SK-N-DZ (cell line): ENCODE measurements at places on chromosomes 7 and 10.

DNA sequence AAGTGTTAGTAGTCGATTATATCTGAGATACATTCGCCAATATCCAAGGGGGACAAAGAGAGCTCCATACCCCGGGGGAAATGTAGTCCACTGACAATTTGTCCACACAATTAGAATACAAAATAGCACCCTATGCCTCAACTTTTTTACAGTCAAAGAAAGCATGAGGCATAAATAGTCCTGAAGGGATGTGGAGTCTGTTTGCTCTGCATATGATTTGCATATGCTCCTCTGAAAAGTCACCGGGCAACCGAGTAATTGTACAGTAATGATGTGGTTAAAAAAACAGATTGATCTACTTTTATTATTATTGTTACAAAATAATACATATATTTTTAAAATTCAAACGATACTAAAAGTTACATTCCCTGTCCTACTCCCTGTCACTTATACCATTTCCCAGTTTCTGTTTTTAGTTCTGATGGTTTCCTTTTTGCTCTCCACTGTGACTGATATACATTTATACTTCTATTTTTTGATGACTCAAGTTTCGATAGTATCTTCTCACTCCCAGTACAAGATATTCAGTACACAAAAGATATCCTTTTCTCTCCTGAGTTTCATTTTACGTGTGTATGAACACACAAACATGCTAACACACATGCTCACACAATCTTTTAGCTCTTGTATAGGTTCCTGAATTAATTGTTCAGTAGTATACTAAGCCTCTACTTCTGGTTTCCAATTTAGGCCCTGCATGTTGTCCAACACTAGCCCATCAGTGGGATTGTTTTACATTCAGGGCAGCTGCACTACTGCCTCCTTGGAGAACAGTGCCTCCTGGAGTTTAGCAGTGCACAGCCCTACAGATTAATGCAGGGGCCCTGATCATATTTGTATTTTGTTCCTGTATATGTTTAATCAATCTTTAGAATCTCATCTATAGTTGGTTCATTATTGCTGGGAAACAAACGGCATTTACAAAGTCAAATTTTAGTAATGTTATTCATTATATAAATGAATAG is 130.9 kb downstream of the TES start:
- no peak for DNase-seq

DNA sequence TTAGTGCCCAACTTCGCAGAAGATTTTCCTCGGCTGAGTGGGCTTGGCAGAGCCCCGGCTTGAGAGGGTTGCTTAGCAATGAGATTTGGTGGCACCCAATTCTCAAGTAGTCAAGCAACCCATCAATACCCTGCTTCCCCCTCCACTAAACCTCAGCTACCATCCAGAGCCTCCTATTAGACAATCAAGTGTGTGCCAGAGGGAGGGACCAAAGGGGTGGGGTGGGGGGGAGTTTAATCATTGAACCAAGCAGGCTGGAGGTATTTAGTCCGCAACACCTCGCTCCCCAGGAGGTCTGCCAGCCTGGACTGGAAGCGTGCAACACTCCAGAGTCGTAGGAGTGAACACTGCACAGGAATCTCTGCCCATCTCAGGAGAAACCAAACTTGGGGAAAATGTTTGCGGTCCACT is at the start of gene HKDC1:
HKDC1 (plus strand) TSS at position 292 of the 411 bp plus-strand sequence; CDS start at position 396, 104 bp downstream.
- no peak for DNase-seq

GRCh38 chr10:112785089-112785488 is 165.0 kb upstream of the TCF7L2 start:
- DNase-seq = no peak

- DNase-seq = no peak
Observed at GRCh38 chr10:32687546-32687945, 241.6 kb downstream of the CCDC7 start.

GRCh38 chr10:101305320-101306241 is 48.4 kb upstream of the BTRC start:
- peak; percentile 53 for DNase-seq

GRCh38 chr10:124394583-124394982 is 24.1 kb downstream of the OAT start:
- no peak for DNase-seq

GRCh38 chr10:130361351-130362105 is 225.3 kb downstream of the GLRX3 start:
- DNase-seq = no peak

- no peak for DNase-seq
Observed at GRCh38 chr7:15856311-15856710, 169.8 kb upstream of the MEOX2 start.

GRCh38 chr7:29866490-29866930 is 60.2 kb downstream of the WIPF3 start:
- no peak for DNase-seq

DNA sequence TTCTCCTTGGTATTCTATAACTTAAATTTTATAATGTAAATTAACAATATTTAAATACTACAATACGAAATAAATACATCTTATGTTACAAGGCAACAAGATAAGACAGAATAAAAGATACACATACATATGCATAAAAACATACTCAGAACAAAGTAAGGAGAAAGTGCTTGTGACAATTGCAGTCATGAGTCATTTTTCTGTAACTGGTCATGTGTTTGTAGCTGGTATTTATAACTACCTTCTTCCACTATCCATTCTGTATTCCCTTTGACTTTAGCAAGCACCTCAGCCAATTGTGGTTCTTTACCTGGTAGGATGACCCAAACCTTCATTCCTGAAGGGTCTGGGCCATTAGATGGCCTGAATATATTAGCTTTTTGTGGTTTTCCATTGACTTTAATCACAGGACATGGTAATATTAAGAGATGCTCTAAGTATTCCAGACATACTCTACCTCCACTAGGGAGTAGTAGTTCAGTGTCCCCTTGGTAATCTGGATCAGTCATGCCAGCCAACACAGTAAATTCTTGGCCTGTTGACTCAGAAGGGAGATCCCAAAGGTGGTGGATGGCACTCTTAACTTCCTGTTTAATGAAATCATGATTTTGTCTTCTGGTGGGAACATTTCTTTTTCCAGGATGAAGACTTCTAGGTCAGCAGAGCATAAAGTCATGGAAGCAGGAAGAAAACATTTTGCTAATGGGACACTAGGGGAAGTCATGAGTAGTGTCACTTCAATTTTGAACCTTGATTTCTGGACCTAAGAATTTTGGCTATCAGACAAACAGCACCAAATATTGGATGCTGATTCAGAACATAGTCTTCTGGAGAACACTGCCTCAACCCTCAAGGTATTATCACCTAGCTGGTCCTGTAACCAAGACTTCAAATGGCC is 733.7 kb upstream of the IGFBP3 start:
- no peak for DNase-seq

GRCh38 chr10:132974886-132975830 is 32.8 kb upstream of the CFAP46 start:
- no peak for DNase-seq

DNA sequence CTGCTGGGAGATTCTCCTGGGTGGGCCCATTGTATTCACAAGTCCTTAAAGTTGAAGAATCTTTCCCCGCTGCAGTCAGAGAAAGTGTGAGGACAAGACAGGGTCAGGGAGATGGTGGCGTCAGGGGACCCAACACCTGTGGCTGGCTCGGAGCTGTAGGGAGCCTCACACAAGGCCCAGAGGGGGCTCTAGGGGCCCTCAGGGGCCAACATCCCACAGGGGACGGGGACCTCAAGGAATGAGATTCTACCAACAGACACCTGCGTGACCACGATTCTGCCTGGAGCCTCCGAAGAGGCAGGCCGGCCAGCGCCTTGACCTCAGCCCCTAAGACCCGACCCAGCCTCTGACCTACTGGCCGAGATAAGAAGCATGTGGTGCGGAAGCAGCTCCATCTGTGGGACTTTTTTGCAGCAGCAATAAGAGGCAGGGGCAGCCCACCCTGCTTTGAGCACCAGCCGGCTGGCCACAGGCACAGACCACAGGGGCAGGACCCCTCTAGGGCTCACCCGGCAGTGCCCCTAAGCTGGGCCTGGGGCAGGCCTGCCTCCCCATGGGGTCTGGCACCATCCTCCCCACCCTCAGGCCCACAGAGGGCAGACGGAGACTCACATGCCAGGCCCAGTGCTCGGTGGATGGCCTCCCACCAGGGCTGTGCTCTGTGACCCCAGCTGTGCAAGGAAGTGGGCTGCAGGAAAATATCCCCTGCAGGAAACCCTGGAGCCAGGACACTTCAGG is 13.2 kb downstream of the RASGEF1A start:
- DNase-seq = no peak

DNA sequence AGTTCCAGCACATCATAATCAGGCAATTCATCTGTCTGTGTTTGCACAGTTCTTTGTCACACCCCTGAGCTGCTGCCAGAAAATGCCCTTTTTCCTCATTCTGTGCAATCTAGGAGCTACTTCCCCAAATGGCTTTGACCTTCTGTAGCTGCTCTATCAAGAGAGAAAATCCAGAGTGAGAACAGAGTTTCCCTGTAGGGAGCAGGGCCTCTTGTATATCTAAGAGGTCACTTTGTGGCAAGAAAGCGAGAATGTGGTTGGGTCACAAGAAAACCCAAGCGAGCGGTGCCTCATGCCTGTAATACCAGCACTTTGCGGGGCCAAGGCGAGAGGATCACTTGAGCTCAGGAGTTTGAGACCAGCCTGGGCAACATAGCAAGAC is 24.3 kb downstream of the SLC29A3 start:
- no peak for DNase-seq

DNA sequence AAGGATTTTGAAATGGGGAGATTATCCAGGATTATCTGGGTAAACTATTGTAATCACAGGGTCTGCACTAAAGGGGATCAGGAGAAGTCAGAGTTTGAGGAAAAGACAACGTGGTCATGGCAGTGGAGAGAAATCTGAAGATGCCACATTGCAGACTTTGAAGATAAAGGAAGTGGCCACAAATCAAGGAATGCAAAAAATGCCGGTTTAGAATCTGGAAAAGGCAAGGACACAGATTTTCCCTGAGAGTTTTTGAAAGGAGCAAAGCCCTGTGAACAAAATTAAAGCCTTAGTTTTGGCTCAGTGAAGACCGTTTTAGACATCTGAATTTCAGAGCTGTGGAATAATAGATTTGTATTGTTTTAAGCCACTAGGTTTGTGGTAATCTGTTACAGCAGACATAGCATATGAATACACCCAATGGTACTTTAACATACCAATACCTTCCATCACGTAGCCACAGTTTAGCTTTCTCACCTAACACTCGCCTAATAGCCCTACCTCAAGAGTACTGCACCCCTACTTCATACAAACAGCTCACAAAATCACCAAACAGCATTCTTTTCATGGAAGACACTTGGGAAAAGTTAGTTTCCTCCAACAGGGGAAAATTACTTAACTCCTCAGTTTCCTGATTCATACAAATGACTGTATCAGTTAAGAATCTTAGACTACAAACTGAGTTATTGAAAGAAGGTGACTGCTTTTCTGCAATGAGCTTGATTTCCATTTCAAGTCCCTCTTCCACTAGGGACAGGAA is 446.5 kb downstream of the INHBA start:
- DNase-seq = no peak

DNA sequence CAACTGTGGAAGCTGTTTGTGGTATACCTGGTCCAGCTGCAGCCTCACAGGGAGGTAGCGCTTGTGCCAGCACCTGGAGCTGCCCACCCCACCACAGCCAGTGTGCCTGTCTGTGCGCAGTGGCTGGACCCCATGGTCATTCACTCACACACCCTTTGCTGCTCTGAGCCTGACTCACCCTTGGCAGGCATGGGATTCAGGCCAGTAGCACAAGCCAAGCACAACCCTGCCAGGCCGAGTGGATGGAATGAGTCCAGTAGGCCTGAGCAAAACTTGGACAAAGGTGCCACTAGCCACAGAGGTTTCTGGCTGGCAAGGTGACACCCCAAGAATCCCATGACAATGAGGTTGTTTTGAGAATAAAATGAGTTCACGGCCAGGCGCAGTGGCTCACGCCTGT is 19.0 kb downstream of the RBM48 start:
- DNase-seq = no peak

DNA sequence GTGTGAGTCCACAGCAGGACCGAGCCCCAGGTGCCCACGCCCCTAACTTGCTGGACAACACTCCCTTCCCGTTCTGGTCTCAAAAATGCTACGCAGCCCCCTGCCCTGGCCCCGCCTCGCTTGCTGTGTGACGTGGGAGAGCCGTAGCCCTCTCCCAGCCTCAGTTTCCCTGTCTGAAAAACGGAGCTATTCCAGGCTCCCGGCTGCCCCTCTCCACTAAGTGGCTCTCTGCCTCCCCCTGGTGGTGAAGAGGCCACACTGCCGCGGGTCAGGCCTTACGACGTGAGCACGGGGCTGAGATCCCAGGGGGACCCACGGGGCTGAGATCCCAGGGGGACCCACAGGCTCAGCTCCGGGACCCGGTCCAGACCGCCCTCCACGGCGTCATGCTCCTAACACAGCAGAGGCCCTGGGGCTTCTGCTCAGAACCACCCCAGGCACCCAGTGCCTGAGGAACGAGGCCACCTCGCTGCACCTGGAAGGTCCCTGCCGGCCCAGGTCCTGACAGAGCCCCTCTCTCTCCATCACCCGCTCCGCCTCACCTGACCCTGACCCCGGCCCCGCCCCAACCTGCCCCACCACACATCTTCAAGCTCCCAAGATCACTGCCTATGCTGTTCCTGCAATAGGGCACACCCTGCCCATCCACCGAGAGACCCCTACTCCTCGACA is 26.7 kb downstream of the MICALL2 start:
- peak; percentile 57 for DNase-seq

GRCh38 chr10:3290550-3290949 is 118.0 kb upstream of the PITRM1 start:
- DNase-seq = no peak

DNA sequence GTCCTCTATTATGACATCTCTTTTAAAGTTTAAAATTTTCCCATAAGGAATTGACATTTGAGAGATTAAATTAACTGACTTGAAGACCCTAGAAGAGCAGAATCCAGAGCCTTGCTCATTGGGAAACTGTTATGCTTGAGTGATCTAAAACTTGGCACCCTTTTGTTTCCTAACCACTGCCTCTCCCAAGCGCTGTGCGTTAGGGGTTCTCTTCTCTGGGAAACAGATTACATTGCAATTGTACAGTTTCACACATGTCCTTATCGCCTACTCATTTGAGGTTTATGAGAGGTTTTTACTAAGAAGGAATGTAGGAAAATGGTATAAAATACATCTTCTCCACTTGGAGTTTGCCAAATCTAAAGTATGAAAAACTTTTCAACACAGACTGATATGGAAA is 126.8 kb upstream of the AMPH start:
- DNase-seq = no peak

- no peak for DNase-seq
Observed at GRCh38 chr10:91220954-91221675, 652 bp downstream of the PCGF5 start.

- DNase-seq = no peak
Observed at GRCh38 chr7:22296916-22297315, 60.0 kb downstream of the RAPGEF5 start.

GRCh38 chr10:12795315-12796110 is 206.0 kb downstream of the CCDC3 start:
- no peak for DNase-seq

GRCh38 chr10:95289921-95290421 is 832 bp downstream of the PDLIM1 start:
- DNase-seq = no peak

- DNase-seq = no peak
Observed at GRCh38 chr10:43843321-43844101, 194.8 kb upstream of the ZNF32 start.

- no peak for DNase-seq
Observed at GRCh38 chr10:98624963-98625362, 178.2 kb upstream of the HPS1 start.

GRCh38 chr7:17560516-17560915 is 262.1 kb downstream of the AHR start:
- DNase-seq = no peak
